ENCODE measurements at places on chromosomes 12 and 14.

GRCh38 chr12:12559719-12560296 is 2.9 kb downstream of the DUSP16 start:
- no peak for DNase-seq

DNA sequence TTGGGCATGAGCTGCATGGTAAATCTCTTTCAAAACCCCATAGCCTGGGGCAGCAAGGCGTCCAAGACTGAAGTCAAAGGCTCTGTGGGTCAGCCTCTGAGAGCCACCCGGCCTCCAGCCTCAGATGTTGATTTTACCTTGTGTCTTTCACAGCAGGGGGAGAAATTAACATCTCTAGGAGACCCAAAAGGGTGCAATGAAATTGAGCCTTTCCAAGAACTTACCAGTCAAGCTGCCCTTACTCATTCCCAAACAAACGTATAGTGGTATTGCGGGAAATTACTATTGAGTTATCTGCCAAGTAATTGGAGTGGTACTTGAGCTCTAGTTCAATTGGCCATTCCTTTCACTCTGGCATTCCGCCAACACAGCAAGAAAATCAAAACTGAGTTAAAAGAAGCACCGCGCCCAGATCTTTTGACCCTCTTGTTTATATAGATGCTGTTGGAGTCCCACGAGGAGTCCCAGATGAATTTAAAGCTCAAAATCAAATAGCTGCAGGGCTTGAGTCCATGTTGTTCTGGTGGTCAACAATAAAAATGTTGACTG is 380.7 kb upstream of the SYT1 start:
- no peak for DNase-seq

DNA sequence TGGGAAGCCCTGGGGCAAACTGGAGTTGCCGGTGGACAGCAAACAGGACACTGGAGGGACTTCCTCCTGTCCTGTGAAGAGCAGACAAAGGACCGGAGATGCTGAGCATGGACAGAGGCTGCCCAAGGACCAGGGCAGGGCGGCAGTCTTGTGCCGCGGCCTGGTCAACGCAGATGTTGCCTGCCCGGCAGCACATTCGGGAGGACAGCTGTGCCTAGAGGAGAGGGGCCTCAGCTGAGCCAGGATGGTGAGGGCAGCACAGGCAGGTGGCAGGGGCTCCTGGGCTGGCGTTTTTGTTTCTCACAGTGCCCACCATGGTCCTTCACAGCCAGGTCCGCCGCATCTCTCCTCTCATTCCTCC is 13.3 kb downstream of the ANKRD9 start:
- no peak for DNase-seq

DNA sequence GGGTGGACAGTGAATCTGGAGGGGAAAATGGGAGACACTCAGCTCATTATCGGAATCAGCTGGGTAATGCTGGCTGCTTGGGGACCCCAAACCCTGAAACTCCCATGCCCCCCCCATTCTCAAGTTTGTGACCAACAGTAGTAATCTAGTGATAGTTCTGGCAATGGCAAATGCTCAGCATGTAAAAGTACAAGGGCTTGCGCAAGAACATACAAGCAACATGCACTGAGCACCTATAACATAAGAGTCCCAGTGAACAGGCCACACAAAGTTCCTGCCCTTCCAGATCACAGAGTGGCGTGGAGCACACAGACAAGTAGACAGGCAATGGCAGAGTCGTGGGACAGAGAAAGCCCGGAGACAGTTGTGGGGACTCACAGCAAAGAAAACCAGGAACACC is 407.9 kb downstream of the MED13L start:
- no peak for DNase-seq

- no peak for DNase-seq
Observed at GRCh38 chr14:66974397-66975025, 214.7 kb upstream of the GARIN2 start.

DNA sequence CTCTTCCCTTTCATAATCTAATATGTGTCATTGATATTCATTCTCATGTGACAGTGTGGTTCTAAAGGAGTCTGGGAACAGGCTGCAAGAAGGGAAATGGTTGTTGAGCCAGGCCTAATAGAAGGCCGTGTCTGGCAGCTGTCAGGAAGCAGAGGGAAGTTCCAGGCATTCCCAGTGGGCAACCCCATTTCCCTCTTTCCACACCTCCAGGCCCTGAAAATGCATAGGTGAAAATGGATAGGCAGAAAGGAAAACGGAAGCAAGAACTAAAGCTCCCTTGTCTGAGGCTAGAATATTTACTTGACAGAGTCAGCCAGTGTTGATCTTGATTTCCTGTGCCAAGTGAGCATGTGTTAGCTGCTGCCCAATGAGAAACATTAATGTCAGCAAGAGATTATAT is 97.7 kb downstream of the PPM1A start:
- DNase-seq = peak; percentile 22

GRCh38 chr14:32947792-32948191 is 9.1 kb downstream of the NPAS3 start:
- no peak for DNase-seq

- peak; percentile 87 for DNase-seq
Observed at GRCh38 chr14:55120571-55121495, 8.2 kb upstream of the LGALS3 start.

- DNase-seq = no peak
Observed at GRCh38 chr12:32714772-32715171, 35.7 kb downstream of the DNM1L start.

DNA sequence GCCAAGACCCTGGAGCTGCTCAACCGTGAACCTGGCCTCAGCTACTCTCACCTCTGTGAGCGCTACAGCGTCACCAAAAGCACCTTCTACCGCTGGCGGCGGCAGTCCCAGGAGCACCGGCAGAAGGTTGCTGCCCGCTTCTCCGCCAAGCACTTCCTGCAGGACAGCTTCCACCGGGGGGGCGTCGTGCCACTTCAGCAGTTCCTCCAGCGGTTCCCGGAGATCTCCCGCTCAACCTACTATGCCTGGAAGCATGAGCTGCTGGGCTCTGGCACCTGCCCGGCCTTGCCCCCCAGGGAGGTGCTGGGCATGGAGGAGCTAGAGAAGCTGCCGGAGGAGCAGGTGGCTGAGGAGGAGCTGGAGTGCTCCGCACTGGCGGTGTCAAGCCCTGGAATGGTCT is 9.3 kb downstream of the VRTN start:
- no peak for DNase-seq

GRCh38 chr14:102517392-102518062 is 8.0 kb upstream of the ANKRD9 start:
- DNase-seq = no peak

DNA sequence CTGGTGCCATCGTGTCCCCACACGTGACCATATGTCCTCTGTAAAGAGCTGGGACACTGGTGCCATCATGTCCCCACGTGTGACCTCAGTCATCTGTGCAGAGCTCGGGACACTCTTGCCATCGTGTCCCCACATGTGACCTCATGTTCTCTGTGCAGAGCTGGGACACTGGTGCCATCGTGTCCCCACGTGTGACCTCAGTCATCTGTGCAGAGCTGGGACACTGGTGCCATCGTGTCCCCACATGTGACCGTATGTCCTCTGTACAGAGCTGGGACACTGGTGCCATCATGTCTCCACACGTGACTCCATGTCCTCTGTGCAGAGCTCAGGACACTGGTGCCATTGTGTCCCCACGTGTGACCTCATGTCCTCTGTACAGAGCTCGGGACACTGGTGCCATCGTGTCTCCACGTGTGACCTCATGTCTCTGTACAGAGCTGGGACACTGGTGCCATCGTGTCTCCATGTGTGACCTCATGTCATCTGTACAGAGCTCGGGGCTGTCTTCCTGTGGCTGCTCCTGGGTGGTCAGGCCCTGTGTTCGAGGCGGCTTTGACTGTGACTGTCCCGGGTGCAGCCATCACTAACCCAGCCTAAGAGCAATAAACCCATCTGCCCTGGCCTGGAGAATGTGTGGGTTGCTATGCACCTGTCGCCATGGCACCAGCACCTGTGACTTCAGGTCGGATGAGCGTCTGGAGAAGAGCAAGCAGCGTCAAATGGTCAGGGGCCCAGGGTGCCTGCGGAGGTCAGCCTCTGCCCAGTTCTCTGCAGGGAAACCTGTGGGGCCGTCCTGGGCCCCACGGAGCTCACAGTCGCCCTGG is 334.4 kb downstream of the ADGRD1 start:
- no peak for DNase-seq

DNA sequence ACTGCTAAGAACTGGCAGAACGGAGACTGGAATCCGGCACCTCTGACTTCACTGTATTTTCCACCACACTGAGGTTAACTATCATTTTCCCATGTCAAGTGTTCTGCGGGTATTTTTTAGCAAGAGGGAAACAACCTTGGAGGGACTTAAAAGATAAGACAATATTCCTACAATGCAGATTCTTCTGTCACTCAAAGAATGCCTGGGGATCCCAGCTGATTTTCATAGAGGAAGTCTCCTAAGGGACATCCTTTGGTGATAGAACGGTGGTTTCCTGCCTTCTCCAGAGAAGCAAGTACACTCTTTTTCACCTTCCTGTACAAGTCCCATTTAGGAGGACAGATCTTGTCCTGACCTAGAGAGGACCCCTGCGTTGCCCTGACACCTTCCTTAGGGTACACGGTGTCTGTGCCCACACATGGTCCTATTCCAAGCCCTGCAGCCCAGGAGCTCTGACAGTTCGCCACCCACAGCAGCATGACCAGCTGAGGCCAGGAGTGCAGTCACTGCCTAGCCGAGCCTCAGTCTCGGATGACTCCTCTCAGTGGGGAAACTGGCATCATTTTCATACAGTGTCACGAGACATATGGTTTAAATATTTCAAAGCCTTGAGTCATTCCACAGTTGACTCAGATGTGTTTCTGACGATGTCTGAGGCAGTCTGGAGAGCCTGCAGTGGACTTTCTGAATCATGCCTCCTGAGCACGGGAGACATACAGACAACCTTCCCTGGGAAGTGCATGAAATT is 181.3 kb upstream of the FKBP4 start:
- peak; percentile 94 for DNase-seq

DNA sequence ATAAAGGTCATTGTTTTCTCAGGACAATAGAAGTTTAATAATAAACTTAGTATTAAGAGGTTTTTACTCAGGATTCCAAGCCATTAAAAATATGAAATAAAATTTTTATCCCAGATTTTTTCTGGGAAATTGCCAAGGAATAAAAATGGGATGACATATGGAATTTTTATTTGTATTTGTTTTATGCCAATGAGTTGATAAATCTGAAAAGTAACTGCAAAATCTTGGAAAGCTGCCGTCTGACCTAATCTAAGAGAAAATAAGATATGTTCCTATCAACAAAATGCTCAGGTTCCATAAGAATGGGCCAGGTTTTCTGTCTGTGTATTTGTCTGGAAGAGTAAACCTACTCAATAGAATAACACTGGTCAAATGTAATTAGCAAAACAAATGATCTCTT is 22.2 kb upstream of the KERA start:
- DNase-seq = no peak

DNA sequence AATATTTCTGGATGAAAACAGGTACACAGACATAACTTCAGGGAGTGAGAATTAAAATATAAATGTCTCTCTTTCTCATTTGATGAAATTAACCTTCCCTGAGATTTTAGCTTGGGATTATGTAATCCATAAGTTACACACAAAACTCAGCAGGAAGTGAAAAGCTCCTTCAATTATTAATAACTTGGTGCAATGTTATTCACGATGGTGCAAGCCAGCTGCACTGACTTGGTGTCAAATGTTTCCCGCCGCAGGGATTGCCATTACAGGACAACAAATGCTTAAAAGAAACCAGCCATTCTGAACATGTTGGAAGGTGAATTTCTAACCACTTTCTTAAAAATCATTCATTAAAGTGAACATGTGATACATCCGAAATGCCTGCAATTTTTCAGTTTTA is 250.4 kb downstream of the FOXN3 start:
- peak; percentile 72 for DNase-seq

- DNase-seq = no peak
Observed at GRCh38 chr14:93683226-93683625, 105.1 kb downstream of the PRIMA1 start.

- DNase-seq = no peak
Observed at GRCh38 chr14:98959958-98960616, 311.9 kb downstream of the BCL11B start.

- DNase-seq = no peak
Observed at GRCh38 chr12:39572551-39572950, 47.1 kb downstream of the ABCD2 start.

DNA sequence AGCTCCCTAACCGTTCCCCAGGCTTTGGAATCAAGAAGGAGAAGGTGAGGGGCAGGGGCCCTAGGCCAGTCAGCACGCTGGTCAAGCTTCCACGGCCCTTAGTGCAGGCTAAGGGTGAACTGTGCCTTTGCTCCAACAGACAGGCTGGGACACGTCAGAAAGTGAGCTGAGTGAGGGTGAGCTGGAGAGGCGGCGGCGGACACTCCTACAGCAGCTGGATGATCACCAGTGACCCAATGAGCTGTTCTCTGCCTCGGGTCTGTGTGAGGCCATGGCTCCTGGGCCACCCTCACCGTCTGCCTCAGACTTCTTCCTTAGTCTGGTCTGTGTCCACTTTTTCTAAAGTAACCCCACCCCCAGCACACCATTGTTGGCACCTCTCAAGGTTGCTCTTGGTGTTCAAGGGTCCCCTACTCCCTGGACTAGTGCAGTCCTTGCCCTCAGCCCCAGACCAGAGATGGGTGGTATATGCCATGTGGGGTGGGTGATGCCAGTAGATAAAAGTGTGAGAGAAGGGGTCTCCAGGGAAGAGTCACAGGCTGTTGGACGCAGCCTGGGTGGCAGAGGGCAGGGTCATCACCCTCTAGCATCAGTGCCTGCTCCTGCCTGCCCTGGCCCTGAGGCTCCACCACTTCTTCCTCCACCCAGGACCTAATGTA is 20.7 kb downstream of the PRPF40B start:
- DNase-seq = no peak

- DNase-seq = no peak
Observed at GRCh38 chr14:53953828-53954550, 2.6 kb downstream of the BMP4 start.

Data from inflammatory macrophage treated with lipopolysaccharide for 4 hours (primary cell).